ENCODE measurements at places on chromosomes 1 and 21. TPM values are rescaled to one million over a fixed set of nuclear protein-coding genes. Genes with fewer than 3 reads are reported as not detected.

GRCh38 chr1:1124786-1125642, 9.1 kb upstream of the C1orf159 start:
- no peaks in the 10 kb centered on the region for H3K27me3 ChIP-seq
- DNase-seq = no peak
- H3K4me1 ChIP-seq = no peaks in the 10 kb centered on the region
- H3K4me3 ChIP-seq = no peak overlapping the region
- H3K27ac ChIP-seq = no peak overlapping the region
- no peaks in the 10 kb centered on the region for H3K36me3 ChIP-seq

GRCh38 chr1:25485536-25486411, 55.1 kb downstream of the MACO1 start:
- no peak overlapping the region for H3K4me3 ChIP-seq
- H3K27ac ChIP-seq = no peak overlapping the region
- no peaks in the 10 kb centered on the region for H3K27me3 ChIP-seq
- DNase-seq = no peak
- H3K36me3 ChIP-seq = peaks cover 10% of the 10 kb centered on the region

DNA sequence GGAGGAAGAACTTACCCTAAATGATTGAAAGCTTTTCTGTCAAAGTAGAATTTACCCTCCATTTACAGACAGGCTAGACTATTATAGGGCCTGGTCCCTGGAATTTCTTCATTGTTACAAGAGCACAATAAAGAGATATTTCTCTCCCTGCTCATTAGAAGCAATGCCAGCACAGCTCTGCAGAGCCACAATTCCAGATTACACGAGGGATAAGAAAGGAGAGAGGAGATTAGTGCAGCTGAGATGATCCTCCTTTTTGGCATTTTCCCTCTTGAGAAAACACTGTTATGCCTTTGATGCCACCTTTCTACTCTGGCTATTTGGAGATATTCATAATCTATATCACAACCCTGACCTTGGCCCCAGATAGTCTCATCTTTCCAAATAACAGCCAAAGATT, 1119.5 kb upstream of the TMPRSS15 start:
- H3K27me3 ChIP-seq = no peaks in the 10 kb centered on the region
- no peaks in the 10 kb centered on the region for H3K4me1 ChIP-seq
- no peak overlapping the region for H3K4me3 ChIP-seq
- no peak for DNase-seq
- H3K36me3 ChIP-seq = no peaks in the 10 kb centered on the region
- H3K27ac ChIP-seq = no peak overlapping the region

DNA sequence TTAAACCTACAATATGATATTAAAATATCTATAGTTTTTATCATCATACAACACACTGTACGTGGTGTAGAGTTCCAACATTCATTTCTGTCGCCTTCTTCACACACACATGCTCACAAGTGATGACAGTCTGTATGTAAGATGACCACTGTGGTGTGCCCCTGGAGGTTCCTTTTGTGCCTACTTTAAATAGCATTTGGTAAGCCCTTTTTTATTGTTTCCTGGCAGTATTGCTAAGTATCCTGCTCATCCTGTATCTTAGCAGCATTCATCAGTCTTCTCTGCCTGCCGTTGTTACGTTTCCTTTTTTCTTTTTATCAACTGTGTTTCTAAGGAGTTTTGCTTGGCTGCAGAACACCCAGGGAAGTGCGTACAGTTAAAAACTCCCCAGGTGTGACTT, 231.4 kb downstream of the CHRM3 start:
- H3K36me3 ChIP-seq = no peaks in the 10 kb centered on the region
- DNase-seq = no peak
- no peak overlapping the region for H3K27ac ChIP-seq
- no peaks in the 10 kb centered on the region for H3K4me1 ChIP-seq
- no peaks in the 10 kb centered on the region for H3K27me3 ChIP-seq

GRCh38 chr21:35508139-35508888, 459.2 kb upstream of the RUNX1 start:
- H3K27me3 ChIP-seq = no peaks in the 10 kb centered on the region
- no peak for DNase-seq
- H3K4me1 ChIP-seq = peaks cover 2% of the 10 kb centered on the region
- H3K4me3 ChIP-seq = no peak overlapping the region
- H3K36me3 ChIP-seq = no peaks in the 10 kb centered on the region

DNA sequence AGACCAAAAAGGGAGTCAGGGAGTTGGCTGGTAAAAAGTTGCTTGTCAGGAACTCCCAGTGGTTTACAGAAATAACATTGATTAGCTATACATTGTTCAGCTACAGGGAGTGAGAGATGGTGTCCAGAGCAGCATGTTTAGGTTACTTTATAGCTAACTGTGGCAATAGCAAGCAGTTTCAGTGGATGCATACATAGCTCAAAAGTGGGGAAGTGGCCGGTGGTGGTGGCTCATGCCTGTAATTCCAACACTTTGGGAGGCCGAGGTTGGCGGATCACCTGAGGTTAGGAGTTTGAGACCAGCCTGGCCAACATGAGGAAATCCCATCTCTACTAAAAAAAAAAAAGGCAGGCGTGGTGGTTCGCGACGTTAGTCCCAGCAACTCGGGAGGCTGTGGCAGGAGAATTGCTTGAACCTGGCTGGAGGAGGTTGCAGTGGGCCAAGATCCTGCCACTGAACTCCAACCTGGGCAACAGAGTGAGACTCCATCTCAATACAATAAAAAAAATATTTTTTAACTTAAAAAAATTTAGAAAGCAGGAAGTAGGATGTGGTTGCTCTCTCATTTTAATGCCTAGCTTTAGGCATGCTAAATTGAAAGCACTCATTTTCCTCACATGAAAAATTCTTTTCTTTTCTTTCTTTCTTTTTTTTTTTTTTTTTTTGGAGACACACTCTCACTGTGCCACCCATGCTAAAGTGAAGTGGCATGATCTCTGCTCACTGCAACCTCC, 109.7 kb downstream of the PPIAL4G start:
- no peak overlapping the region for H3K4me3 ChIP-seq
- H3K4me1 ChIP-seq = no peaks in the 10 kb centered on the region
- no peak overlapping the region for H3K27ac ChIP-seq

The GPA33 gene
- polyA plus RNA-seq = 8.9 TPM

The LRRC53 gene
- not detected for polyA plus RNA-seq

Measured in aorta (tissue), 5 donors.